Eye (tissue), 1 donor: ENCODE measurements at places on chromosomes 5 and 9.
A peak's percentile ranks its signal among the peaks of the same experiment; 100 is the strongest.

- no peak for DNase-seq
Measured at GRCh38 chr5:135433681-135434426, 13.3 kb downstream of the DCANP1 start.

- DNase-seq: no peak
Measured at GRCh38 chr9:33220681-33221567, 19.0 kb upstream of the SPINK4 start.

DNA sequence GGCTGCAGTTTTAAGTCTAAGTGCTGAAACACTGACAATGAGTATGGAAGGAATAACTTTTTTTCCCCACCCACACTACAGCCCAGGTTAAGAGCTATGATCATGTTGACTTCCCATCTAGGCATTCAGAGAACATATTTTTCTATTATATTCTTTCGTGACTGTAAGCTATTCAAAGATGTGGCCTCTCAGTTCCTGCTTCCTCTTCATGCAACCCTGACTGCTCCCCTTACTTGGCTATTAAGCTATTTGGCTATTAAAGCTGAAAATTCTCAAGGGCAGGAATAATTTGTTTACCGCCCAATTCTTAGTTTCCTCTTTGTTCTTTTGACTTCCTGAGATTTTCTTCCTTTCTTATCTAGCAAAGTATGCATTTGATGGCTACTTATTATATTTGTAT, 18.6 kb upstream of the ALDH1A1 start:
- DNase-seq: no peak

- no peak for DNase-seq
Measured at GRCh38 chr5:6090838-6091237, 287.5 kb downstream of the MED10 start.

GRCh38 chr5:29697278-29697677, 1496.2 kb upstream of the CDH6 start:
- DNase-seq: no peak

DNA sequence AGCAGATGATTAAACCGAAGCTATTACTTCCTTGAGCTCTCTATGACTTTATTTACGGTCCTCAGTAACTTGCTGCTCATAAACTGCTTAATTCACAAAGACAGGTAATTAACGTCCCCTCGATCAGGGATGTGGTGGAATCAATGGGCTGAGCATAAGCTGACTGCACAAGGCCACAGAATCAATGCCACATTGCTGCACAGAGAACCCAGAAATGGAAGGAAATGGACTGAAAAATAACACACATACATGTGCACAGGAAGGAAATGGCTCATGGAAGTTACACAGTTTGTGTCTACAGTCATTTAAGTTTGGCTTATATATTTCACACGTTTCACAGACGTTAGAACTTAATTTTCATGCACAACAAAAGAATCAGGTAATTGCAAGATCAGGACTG, 118.3 kb upstream of the KLF9 start:
- DNase-seq: no peak

- peak; percentile 88 for DNase-seq
Measured at GRCh38 chr9:114387680-114388356, at the start of gene AKNA. TSS of gene AKNA (minus strand) at chr9:114387982. CDS start at chr9:114381333, 6,649 bp downstream.

GRCh38 chr5:135436951-135437418, 10.2 kb downstream of the DCANP1 start:
- no peak for DNase-seq

DNA sequence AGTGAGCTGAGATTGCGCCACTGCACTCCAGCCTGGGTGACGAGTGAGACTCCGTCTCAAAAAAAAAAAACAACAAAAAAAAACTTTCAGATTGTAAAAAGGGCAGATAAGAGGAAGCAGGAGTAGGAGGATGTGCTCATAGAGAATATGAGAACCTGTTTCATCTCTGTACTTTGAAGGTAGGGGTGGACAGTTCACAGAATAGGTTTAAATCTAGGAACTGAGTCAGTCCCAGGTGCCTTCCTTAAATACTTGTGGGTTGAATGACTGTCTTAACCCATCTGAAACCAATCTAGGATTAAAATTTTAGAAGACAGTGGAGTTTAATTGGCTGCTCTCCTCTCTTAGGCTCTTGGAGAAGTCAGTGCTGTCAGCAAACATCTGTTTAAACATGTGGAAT, 12.4 kb downstream of the POLK start:
- no peak for DNase-seq

- DNase-seq: no peak
Measured at GRCh38 chr9:107342476-107343161, 59.5 kb downstream of the RAD23B start.
